Lower lobe of right lung (tissue), 2 donors: ENCODE measurements at places on chromosomes 3 and 15. TPM values are rescaled to one million over a fixed set of nuclear protein-coding genes. Genes with fewer than 3 reads are reported as not detected.

DNA sequence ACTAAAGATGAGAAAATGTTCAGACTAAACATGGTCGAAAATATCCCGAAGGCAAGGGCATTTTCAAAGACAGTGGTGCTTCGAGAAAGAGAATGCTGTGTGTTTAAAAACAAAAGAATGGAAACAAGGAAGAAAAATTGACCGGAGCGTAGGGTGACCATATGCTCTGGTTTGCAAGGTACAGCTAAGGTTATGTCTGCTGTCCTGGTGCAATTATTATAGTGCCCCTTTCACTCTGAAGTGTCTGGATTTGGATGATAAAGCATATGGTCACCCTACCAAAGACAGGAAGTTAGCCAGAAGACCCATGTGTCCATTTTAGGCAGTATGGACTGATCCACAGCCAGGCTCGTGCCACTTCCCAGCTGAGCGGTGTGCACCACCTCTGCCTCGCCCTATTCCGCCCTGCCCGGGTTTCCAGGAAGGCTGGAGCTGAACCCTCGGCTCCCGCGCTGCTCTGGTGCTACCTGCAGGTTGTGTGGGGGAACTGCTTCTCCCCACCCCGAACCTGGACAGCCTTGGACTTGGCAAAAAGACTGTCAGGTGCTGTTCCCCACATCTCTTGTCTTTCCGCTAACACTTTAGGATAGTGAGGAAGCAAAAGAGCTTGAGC, 25.2 kb downstream of the GOLGA6D start:
- no peak for DNase-seq

DNA sequence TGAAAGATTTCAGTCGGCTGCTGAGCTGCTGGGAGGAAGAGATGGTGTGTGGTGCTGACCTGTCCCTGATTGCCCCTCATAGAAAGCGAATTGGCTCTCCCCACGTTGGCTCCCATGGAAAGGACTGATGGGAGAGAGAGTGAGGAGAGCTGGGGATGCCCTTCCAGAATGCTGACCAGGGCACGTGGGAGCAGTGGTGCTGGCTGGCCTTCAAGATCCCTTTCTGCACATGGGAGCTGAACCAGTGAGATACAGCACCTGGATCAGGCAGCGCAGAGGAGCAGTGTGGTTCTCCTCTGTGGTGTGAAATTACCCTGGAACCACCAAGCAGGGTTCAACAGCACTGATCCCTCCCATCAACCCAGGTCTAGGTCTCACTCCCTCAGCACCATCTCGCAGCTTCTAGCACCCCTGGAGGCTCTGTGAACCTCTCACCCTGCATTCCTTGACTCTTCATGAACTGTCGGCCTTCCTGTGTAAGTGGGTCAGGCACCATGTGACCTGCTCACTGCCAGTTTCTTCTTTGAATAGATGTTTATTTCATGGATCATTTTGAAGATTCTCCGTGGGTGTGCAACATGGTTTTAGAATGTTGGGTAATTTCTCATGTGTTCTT, 55.7 kb downstream of the CACNA1D start:
- no peak for DNase-seq

GRCh38 chr3:73379465-73379864, 245.3 kb downstream of the PDZRN3 start:
- no peak for DNase-seq

The CIDEC gene
- total RNA-seq, result not detected

DNA sequence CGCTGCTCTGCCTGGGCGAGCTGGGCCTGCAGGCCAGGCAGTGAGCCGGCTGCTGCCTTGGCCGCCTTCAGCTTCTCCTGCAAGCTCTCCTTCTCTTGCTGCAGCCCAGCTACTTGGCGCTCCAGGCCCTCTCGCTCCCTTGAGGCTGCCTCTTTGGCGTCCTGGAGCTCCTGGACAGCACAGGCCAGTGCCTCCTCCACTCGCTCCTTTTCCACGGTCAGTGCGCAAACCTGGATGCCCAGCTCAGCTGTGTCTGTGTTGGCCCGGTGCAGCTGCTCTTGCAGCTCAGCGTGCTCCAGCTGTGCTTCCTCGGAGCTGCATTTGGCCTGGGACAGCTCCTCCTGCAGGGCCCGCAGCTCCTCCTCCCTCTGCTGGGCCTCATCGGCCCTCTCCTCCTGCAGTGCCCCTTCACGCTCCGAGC, 23.1 kb downstream of the CXCR6 start:
- DNase-seq, result no peak
